ENCODE measurements at places on chromosomes 2 and 18.

GRCh38 chr2:236749346-236749745 lies 179.7 kb downstream of the ACKR3 start:
- no peak for DNase-seq

DNA sequence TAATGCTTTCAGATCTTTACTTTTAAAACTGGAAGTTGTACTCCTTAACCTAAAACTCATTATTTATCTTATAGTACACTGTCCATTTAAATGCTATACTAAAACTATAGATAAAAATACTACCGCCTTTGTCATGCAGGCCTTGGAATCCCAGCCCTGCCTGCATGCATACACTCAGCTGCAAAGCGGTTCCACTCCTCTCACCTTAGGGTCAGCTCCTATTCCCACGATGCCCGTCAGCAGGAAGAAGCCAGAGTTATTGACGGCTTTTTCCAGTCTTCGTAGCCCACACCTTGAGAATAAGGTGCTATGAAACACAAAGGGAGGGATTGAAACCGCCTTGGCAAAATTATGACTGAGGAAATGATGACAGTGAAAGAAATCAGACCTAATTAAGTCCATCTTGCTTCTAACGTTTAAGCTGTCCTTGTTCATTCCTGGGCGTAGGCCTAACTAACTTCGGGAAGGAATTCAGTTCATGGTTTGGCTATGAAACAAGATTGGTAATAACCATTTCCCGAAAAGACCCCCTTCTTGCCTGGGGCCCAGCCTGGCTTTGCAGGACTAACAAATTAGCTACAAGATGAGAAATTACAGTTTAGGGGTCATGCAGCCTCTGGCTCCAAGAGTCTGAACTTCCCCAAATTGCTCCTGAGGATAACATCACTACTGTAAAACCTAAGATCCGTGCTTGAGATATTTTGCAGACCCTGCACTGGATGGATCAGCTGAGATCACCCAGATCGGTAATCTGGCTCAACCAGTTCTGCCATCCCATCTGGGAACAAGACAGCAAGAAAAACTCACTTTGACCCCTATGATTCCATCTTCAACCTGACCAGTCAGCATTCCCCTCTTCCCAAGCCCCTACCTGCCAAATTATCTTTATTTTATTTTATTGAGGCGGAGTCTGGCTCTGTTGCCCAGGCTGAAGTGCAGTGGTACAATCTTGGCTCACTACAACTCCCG lies 17.1 kb downstream of the EPB41L5 start:
- no peak for DNase-seq

GRCh38 chr2:222900354-222900753 lies 39.5 kb downstream of the ACSL3 start:
- peak; percentile 42 for DNase-seq

GRCh38 chr2:236452238-236452637 lies 117.4 kb upstream of the ACKR3 start:
- no peak for DNase-seq

- no peak for DNase-seq
Observed at GRCh38 chr18:25038261-25038660, 313.7 kb downstream of the ZNF521 start.

All from AG09319 (cell line).